SK-N-SH (cell line): ENCODE measurements at places on chromosomes 2 and 18. TPM values are rescaled to one million over a fixed set of nuclear protein-coding genes. Genes with fewer than 3 reads are reported as not detected.

GRCh38 chr18:6871566-6871965 lies 142.1 kb downstream of the ARHGAP28 start:
- no peaks in the 10 kb centered on the region for H3K4me1 ChIP-seq
- no peak overlapping the region for H3K27ac ChIP-seq
- DNase-seq = no peak

GRCh38 chr2:95345081-95345562 lies 48.0 kb downstream of the KCNIP3 start:
- H3K27ac ChIP-seq = no peak overlapping the region
- H3K4me1 ChIP-seq = peaks cover 4% of the 10 kb centered on the region; the same call in 1 of the 2 replicates
- no peak for DNase-seq
- H3K4me3 ChIP-seq = peak overlapping the region; percentile 70

DNA sequence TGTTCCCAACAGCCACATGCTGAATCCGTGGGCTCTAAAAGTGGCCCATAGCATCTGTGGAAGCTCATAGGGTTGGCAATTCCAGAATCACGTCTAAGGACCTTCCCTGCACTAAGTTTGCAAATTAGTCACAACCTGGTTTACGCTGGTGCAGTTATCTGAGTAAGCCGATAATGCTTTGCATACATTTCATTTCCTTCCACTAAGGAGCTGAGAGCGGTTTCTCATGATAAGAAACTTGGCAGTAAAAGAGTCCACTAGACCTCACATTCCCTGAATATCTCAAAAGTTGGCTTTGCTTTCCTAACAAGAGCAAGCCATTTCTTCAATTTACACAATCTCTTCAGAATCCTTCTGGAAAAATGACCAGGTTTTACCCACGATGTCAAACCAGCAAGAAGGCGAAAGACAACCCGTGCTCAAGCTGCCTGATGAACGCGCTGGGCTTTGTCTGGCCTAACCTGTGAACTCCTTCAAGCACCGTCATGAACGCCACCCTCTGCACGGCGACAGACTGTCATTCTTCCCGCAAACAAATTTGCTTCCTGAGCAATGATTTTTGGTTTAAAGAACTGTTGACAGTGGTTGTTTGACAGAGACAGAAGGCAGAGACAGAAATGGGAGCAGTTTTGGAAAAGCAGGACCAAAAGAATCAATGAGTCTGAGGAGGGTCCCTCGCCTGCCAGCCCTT lies 73.0 kb upstream of the COPS8 start:
- H3K4me3 ChIP-seq = no peak overlapping the region
- H3K36me3 ChIP-seq = no peaks in the 10 kb centered on the region

DNA sequence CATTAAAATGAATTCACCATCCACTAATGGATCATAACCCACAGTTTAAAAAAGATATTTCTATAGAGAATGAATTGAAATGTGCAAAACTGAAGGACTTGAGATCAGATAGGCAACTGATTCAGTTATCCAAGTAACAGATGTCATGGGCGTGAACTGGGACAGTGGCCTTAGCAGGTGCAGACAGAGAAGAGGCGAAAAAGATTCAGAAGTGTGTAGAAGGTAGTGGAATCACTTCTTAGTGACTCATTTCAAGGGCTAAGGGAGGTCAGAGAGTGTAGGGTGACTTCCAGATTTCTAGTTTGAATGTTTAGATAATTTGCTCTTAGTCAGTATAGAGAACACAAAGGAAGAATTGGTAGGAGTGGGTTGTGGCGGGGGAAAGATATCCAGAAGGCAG lies 79.7 kb downstream of the EHBP1 start:
- no peaks in the 10 kb centered on the region; the same call in 1 of the 2 replicates for H3K4me1 ChIP-seq
- no peak for DNase-seq
- peaks cover 6% of the 10 kb centered on the region for H3K36me3 ChIP-seq
- no peak overlapping the region for H3K4me3 ChIP-seq
- H3K27ac ChIP-seq = no peak overlapping the region

DNA sequence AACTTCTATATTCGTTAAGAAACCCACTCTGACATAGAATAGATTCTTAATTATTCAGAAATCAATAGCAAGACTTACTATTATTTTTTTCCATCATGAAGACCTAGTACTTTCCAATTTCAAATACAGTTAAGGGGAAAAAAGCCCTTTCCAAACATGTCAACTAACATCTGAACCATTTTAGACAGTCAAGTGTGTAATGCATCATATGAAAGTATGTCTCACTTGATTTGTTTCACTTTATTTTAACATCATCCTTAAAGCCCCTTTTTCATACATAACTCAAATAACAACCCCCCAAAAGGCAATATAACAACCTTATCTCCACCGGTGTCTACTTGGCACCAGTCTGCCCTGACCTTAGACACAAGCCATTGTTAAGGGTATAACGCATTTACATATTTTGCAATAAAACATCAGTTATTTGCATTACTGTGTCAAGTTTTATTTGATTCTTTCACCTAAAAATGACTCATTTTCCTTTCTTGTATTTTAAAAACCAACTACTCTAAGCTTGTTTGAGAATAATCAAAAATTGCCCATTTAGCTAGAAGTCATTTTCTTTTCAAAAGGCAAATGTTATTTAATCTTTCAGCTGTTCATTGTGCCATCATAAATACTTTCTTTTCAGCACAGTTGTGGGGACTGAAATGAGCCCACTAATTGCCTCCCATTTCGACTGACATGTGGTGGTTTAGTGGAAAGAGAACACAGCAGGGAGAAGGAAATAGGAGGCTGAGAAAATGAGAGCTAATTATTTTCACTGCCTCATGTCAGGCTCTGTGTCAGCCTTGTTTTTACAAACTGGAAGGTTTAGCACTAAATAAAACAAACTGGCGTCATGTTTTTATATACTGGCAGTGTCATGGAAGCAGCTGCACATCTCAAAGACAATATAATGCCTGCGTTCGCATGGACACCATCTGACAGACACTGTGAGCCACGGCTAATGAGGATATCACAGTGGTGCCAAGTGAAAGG lies 104.7 kb upstream of the CDCA7 start:
- DNase-seq = no peak
- H3K4me3 ChIP-seq = no peak overlapping the region
- no peaks in the 10 kb centered on the region for H3K27me3 ChIP-seq
- H3K4me1 ChIP-seq = no peaks in the 10 kb centered on the region

GRCh38 chr2:176148751-176149421 lies 2.5 kb upstream of the HOXD4 start:
- H3K27ac ChIP-seq = no peak overlapping the region
- no peaks in the 10 kb centered on the region for H3K27me3 ChIP-seq
- no peak overlapping the region for H3K4me3 ChIP-seq
- peaks cover 14% of the 10 kb centered on the region; the same call in 1 of the 2 replicates for H3K36me3 ChIP-seq
- no peak for DNase-seq

Gene FAM228B
- 5.3 and 6.8 TPM in 2 replicates for polyA plus RNA-seq

Gene NAT8
- not detected in 2 replicates for polyA plus RNA-seq

DNA sequence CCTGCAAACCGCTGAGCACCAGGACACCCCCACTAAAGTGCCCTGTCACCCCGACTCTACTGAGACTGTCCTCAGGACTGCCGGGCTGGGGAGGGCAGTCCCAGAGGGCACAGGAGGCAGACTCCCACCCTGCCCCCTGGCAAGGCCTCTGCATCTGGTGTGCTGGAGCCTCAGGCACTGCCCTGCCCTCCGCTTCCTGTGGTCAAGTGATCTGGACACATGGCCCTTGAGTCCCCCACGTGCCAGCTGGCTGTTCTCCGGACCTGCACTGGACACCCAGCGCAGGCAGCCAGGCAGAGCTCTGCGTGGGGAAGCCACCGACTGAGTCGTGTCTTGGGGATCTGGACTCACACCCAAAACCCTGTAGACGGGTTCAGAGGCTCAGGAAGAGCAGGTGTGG lies 217.7 kb downstream of the TWIST2 start:
- DNase-seq = peak; percentile 84
- H3K27me3 ChIP-seq = no peaks in the 10 kb centered on the region
- H3K4me1 ChIP-seq = peaks cover 42% of the 10 kb centered on the region; the same call in 1 of the 2 replicates
- H3K36me3 ChIP-seq = no peaks in the 10 kb centered on the region
- peak overlapping the region; percentile 51; the same call in 1 of the 2 replicates for H3K27ac ChIP-seq

GRCh38 chr2:45614871-45615415 lies 3.9 kb upstream of the SRBD1 start:
- no peak for DNase-seq
- peaks cover 6% of the 10 kb centered on the region for H3K4me1 ChIP-seq
- no peak overlapping the region for H3K27ac ChIP-seq
- no peaks in the 10 kb centered on the region for H3K27me3 ChIP-seq
- no peaks in the 10 kb centered on the region for H3K36me3 ChIP-seq
- no peak overlapping the region for H3K4me3 ChIP-seq

- H3K27me3 ChIP-seq = no peaks in the 10 kb centered on the region
- H3K27ac ChIP-seq = peak overlapping the region; percentile 99
- peaks cover 20% of the 10 kb centered on the region; the same call in 1 of the 2 replicates for H3K4me1 ChIP-seq
- DNase-seq = peak; percentile 21
- peak overlapping the region; percentile 88 for H3K4me3 ChIP-seq
Measured at GRCh38 chr2:177211576-177212105, 953 bp upstream of the HNRNPA3 start.

- peaks cover 25% of the 10 kb centered on the region for H3K36me3 ChIP-seq
- H3K4me1 ChIP-seq = peaks cover 4% of the 10 kb centered on the region
- DNase-seq = no peak
- H3K27ac ChIP-seq = no peak overlapping the region
- H3K27me3 ChIP-seq = no peaks in the 10 kb centered on the region
Measured at GRCh38 chr2:64568836-64569235, 44.7 kb downstream of the AFTPH start.

DNA sequence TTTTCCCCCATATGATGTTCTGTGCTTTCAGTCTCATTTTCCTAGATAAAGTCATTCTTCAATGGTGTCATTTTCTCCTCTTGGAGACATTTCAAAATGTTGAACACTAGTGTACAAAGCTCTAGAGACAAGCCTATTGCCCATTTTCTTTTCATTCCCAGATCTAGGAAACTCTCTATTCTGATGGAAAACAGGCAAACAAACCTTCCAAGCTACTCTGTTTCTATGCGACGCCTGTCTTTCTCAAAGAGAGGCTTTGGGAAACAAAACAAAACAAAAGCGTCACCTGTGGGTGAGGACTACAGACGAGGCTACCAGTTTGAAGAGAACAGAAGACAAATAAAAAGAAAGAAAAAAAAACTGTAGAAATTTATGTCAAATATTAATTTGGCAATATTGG lies 311.0 kb downstream of the CBLN2 start:
- H3K27ac ChIP-seq = no peak overlapping the region
- H3K36me3 ChIP-seq = no peaks in the 10 kb centered on the region
- no peak for DNase-seq
- no peaks in the 10 kb centered on the region for H3K27me3 ChIP-seq

- no peaks in the 10 kb centered on the region for H3K36me3 ChIP-seq
- H3K4me3 ChIP-seq = no peak overlapping the region
- peak overlapping the region; percentile 49 for H3K27ac ChIP-seq
- no peaks in the 10 kb centered on the region for H3K27me3 ChIP-seq
Measured at GRCh38 chr2:46117379-46117778, 179.8 kb upstream of the EPAS1 start.

- H3K27me3 ChIP-seq = peaks cover 29% of the 10 kb centered on the region; the same call in 1 of the 2 replicates
- no peak overlapping the region for H3K27ac ChIP-seq
- no peaks in the 10 kb centered on the region for H3K36me3 ChIP-seq
- H3K4me1 ChIP-seq = peaks cover 13% of the 10 kb centered on the region; the same call in 1 of the 2 replicates
- H3K4me3 ChIP-seq = no peak overlapping the region
Measured at GRCh38 chr2:199740111-199740428, 110.9 kb downstream of the FTCDNL1 start.

DNA sequence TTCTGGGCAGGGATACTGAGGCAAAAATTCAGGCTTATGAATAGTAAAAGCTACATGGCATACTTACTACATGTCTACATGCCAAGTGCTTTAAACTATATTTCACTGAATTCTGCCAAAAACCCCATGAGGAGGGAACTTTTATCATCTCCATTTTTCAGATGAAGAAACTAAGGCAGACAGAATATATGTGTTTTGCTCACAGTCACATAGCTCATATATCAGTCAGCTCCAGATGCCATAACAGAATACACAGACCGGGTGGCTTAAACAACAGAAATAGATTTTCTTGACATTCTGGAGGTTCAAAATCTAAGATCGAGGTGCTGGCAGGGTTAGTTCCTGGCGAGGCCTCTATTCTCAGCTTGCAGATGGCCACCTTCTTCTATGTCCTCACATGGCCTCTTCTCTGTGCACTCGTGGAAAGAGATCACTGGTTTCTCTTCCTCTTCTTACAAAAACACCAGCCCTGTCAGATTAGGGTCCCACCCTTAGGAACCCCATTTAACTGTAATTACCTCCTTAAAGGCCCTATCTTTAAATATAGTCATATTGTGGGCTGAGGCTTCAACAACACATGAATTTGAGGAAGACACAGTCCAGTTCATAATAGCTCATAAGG lies 27.1 kb upstream of the CREB1 start:
- no peak for DNase-seq
- H3K27me3 ChIP-seq = no peaks in the 10 kb centered on the region

- peaks cover 9% of the 10 kb centered on the region; the same call in 1 of the 2 replicates for H3K4me1 ChIP-seq
- H3K36me3 ChIP-seq = no peaks in the 10 kb centered on the region
- H3K27me3 ChIP-seq = no peaks in the 10 kb centered on the region
- peak; percentile 66 for DNase-seq
- no peak overlapping the region for H3K4me3 ChIP-seq
Measured at GRCh38 chr2:8642366-8643068, 39.3 kb upstream of the ID2 start.

- no peak overlapping the region for H3K4me3 ChIP-seq
- peaks cover 62% of the 10 kb centered on the region for H3K4me1 ChIP-seq
- peaks cover 12% of the 10 kb centered on the region; the same call in 1 of the 2 replicates for H3K36me3 ChIP-seq
- DNase-seq = no peak
- no peaks in the 10 kb centered on the region for H3K27me3 ChIP-seq
Measured at GRCh38 chr2:47007826-47008225, 92.2 kb upstream of the MCFD2 start.

DNA sequence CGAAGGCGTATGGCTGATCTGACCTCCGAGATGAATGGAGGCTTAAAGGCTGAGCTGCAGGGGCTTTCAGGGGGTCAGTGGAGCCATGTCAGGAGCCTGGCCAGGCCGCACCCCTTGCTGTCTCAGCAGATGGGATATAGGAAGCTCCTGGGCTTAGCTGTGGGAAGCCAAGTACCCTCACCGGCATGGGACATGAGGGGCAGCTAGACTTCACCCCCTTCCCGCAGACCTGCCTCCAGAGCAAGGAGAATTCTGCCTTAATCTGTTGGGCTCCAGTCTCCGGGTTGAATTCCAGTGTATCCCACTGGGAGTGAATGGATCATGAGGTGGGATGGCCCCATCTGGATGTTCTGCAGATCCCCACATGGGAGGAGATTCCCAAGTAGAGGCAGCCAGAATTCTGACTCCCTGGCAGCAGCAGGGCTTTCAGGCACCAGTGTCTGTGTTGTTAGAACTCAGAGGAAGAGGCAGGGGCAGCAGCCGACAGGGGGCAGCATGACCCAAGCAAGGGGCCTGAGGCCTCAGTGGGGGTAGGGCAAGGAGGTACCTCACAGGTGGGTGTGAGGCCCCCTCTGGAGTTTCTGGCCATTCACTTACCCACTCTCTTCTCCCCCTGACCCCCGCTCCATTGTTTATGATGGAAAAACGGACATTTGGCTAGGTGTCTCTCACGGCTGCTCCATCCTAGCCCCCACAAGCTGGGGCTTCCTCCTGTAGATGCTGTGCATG lies 19.1 kb downstream of the CAPG start:
- peak; percentile 60 for DNase-seq
- no peaks in the 10 kb centered on the region for H3K27me3 ChIP-seq
- H3K36me3 ChIP-seq = peaks cover 6% of the 10 kb centered on the region
